ENCODE measurements at places on chromosomes 5 and 9.

- peak; percentile 73 for DNase-seq
These were observed 95.3 kb upstream of the SLC12A2 start for GRCh38 chr5:127988146-127988760.

DNA sequence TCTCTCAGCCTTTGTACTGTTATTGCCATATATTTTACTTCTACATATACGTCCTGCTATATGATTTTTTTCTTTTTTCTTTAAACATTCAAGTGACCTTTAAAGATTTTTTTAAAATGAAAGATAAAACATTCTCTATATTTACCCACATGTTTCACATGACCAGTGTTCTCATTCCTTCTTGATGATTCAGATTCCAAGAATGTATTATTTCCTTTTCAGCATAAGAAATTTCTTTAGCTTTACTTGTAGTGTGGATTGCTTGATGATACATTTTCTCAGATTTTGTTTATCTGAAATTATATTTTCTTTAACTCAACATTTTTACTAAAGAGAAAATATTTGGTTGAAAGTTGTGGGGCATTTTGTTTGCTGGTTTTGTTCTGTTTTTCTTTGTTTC lies 792.1 kb downstream of the BRINP1 start:
- no peak for DNase-seq

DNA sequence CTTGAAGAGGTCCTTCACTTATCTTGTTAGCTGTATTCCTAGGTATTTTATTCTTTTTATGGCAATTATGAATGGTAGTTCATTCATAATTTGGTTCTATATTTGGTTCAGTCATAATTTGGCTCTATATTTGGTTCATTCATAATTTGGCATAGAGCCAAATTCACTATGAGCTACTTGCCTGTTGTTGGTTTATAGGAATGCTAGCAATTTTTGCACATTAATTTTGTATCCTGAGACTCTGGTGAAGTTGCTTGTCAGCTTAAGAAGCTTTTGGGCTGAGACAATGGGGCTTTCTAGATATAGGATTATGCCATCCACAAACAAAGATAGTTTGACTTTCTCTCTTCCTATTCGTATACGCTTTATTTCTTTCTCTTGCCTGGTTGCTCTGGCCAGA lies 142.2 kb downstream of the PLCXD3 start:
- no peak for DNase-seq

DNA sequence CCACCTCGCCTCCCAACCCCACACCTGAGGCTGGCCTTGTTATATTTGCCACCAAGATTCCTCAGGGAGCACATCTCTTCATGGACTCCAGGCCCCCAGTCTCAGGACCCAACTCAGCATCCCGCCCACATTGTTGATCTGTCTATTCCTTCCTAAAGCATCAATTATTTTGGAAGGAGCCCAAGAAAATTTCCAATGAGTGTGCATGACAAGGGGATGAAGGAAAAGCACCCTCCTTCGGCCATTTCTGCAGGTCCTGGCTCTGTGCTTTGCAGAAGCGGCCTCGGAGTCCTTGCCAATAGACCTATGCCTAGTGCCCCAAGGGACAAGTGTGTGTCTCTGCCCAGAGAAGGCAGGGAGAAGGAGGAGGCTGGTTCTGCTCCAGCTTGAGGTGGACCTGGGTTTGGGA lies 273.2 kb downstream of the GADD45G start:
- no peak for DNase-seq

DNA sequence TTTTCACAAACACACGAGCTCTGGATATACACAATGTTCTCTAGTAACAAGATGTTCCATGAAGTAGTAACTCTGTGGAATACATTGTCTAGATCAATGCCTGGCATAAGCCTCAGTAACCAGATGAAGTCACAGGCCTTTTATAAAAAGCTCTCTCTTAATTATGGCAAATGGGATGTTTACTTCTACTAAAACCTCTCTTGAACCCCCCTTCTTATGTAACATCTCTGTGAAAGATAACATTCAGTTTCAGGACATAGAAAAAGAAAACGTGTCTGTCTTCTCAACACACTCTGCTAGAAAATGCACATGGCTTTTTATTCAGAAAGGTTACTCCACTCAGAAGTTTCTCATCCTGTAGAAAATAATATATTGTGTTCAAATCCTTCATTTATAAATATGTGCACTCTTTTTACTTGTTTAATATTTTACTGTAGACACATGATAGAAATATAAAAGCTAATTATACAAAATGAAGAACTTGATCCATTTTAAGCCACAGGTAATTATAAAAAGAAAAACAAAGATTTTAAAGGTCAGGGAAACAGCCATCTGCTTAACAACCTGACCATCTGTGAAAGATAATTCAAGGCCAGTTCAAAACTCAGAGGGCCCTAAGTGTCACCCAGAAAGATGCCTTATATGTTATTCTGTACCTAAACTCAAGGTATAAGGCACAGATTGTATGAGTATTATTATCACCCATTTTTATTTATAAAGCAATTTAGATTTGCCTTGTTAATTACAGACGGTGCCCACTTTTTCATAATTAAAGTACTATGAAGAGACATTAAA lies 812.0 kb downstream of the CDH18 start:
- no peak for DNase-seq

DNA sequence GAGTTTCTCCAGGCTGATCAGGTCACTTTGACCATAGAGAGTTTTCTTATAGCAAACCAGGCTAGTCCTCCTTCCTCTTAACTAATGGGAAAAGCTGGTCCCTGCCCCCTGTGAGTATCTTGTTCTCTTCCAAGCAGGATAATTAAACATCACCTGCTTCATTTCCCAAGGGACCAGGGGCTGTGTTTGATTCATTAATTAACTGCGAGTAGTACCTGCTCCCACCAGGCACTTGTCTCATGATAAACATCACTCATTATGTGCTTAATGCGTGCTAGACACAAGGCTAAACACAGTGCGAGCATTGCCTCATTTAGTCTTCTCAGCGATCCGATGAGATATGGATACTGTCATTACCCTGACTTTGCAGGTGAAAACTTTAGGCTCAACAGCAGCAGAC lies 1.7 kb upstream of the FAM163B start:
- no peak for DNase-seq

DNA sequence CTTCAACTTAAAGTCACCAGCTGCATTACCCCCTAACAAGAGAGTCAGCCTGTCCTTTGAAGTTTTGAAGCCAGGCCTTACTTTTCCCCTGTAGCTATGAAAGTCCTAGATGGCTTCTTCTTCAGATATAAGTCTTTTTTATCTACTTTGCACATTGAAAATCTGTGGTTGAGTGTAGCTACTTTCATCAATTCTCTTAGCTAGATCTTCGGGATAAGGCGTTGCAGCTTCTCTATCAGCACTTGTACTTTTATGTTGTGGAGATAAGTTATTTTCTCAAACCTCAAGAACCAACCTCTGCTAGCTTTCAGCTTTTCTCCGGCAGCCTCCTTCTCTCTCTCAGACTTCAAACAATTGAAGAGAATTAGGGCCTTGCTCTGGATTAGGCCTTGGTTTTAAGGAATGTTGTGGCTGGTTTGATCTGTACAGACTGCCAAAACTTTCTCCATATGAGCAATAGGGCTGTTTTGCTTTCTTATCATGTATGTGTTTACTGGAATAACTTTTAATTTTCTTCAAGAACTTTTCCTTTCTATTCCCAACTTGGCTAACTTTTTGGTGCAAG lies 21.6 kb downstream of the CATSPER3 start:
- DNase-seq, result no peak

DNA sequence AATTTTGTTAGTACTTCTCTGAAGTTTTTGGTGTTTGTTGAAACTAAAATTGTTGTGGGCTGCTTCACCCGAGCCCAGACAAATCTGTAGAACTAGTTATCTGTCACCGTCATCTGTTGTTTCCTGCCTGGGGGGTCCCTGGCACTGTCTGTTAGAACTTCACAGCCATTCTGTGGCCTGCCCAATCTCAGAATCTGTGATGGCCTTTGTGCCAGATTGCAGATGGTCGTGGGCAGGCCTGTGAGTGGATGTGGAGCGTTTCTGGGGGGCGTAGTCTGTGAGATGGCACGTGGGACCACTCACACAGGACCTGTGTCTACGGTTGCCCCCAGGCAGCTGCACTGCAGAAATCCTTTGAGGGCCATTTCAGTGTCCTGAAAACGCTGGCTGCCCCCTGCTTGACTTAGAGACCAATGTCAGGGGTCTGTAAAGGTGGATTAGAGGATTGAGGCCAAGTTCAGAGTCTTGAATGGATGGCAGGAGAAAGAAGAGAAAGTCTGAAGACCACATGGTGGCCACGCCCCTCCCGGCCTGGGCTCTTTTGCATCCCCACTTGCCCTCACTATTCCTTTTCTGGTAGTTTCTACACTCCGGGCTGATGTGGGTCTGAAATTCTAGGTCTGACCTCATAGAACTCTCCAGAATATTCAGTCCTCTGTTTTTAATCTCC lies 38.3 kb downstream of the TRIO start:
- no peak for DNase-seq

DNA sequence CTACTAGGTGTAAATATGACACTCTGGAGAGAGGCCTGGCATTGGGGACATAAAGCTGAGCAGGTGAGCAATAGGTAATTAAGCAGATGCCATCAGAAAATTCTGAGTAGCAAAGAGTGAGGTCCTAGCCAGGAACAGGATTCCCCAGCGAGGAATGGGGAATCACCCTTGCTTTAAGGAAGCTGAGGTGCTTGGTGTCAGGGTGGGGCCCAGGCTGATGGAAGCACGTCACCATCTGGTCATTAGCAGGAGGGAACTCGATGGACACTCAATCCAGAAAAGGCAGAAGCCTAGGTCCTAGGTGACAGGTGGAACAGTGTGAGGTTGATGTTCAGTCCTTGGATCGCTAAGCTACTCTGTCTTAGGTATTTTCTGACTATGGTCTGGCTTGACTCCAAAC lies 562.7 kb upstream of the DAP start:
- DNase-seq, result no peak

GRCh38 chr9:129493706-129494047 lies 127.2 kb downstream of the C9orf50 start:
- no peak for DNase-seq

DNA sequence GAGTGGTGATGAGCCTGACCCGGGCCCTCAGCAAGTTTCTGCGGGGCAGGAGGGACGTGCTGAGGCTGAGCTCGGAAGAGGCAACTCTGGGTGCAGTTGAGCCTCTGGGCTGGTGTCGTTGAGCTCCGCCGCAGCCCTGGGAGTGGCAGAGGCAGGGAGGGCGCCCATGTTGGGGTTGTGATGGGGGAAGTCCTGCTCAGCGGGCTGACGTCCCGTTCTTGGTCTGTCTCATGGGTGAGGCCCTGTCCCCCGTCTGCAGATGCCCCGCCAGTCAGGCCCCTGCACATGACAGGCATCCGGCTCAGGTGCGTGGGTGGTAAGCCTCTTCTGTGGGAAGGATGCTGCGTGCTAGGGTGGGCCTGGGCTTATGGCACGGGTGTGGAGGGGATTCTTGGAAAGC lies 64.3 kb downstream of the RXRA start:
- DNase-seq, result no peak

GRCh38 chr5:144202726-144203125 lies 32.1 kb downstream of the KCTD16 start:
- DNase-seq, result no peak

- no peak for DNase-seq
These were observed 196.2 kb upstream of the ELL2 start for GRCh38 chr5:96157841-96158291.

GRCh38 chr5:107604146-107604910 lies 66.4 kb downstream of the EFNA5 start:
- no peak for DNase-seq

GRCh38 chr5:141637123-141637766 lies 448 bp downstream of the RELL2 start:
- no peak for DNase-seq

DNA sequence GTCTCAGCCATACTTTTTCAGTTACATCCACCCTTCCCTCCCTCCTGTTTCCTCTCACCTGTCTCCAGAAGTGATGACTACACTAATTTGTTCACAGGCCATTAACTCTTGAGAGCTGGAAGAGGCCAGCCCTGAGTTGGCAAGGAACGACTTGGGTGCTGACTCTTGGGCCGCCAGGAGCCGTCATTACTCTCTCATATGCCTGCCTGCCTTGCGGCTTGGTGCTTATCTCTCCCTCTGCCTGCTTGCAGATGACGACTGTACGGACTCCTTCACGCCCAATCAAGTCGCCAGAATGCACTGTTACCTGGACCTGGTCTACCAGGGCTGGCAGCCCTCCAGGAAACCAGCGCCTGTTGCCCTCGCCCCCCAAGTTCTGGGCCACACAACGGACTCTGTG lies 66.1 kb downstream of the PAPPA start:
- no peak for DNase-seq

DNA sequence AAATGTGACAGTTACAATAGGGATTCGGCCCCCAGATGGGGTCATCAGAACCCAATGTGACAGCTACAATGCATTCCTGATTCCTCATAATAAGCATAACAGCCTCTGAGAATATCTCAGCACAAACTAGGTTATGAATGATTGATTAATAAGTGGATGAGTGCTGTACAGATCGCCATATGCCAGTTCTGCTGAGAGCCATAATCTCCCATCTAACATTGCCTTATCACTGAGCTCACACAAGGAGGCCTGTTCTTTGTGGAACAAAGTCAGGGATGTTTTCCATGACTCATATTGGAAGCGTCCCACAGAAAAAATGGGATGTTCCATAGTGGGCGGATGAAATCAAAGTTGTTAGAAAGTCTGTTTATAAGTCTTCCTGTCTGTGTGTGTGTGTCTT lies 89.6 kb downstream of the KIF4B start:
- DNase-seq, result no peak

- no peak for DNase-seq
These were observed 130.7 kb downstream of the ADAMTS12 start for GRCh38 chr5:33761139-33761538.

- no peak for DNase-seq
These were observed 762.6 kb upstream of the SEMA6A start for GRCh38 chr5:117337064-117337749.

DNA sequence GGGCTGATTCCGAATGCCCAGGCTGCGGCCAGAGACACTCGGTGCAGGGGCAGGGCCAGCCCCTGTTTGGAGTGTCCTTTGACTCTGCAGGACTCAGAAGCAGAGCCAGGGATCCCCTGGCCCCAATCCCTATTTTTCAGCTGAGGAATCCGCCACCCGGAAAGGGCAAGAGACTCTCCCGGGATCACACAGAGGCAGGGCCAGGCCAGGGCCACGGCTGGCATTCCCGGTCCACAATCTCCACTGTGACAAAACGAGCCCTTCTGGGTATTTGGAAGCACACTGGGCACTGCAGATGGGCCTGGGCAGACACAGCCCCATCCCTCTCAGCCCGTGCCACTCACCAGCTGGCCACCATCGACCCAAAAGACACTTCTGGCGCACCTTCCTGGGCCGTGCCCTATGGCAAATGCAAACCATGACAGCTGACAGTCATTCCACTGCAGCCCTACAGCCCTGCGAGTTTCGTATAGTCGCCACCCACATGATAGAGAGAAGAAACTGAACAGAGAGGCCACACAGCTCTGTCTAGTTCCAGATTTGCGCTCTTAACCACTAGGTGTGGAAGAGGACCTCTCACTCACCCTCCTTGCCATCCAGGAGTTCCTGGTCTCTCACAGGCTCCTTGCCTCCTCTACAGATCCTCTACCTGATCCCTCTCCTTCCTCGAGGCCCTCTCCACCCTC lies 13.3 kb downstream of the NR5A1 start:
- no peak for DNase-seq

- no peak for DNase-seq
These were observed 251.8 kb downstream of the ZNF608 start for GRCh38 chr5:124494540-124495116.

Data from Panc1 (cell line).